ENCODE measurements at places on chromosomes 5 and 9. TPM values are rescaled to one million over a fixed set of nuclear protein-coding genes. Genes with fewer than 3 reads are reported as not detected.

GRCh38 chr5:124342584-124342983, 403.9 kb downstream of the ZNF608 start:
- DNase-seq = no peak

GRCh38 chr9:110040788-110041187, 167.2 kb downstream of the C9orf152 start:
- DNase-seq = no peak

DNA sequence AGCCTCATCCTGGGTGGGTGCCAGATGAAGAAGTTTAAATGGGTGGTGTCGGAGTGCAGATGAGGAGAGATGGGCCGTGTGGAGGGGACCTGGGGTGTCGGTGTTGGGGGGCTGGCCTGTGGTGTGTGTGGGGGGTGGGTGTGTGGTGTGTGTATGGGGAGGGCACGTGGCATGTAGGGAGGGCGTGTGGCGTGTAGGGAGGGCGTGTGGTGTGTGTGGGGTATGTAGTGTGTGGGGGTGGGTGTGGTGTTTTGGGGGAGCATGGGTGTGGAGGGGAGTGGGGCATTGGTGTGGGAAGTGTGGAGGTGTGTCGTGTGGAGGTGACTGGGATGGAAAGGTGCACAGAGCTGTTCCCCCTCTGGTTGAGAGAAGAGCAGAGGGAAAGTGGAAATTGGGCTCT, 34.5 kb downstream of the SLC46A2 start:
- DNase-seq = no peak

DNA sequence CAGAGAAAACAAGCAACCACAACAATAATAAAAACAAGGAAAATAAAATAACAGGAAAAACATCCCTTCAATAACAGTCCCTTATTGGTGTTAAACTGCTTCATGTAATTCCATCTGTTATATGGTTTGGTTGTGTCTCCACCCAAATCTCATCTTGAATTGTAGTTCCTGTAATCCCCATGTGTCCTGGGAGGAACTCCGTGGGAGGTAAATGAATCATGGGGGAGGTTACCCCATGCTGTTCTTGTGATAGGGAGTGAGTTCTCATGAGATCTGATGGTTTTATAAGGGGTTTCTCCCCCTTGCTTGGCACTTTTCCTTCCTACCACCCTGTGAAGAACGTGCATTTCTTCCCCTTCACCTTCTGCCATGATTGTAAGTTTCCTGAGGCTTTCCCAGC, 369.8 kb downstream of the TMEM232 start:
- DNase-seq = no peak

DNA sequence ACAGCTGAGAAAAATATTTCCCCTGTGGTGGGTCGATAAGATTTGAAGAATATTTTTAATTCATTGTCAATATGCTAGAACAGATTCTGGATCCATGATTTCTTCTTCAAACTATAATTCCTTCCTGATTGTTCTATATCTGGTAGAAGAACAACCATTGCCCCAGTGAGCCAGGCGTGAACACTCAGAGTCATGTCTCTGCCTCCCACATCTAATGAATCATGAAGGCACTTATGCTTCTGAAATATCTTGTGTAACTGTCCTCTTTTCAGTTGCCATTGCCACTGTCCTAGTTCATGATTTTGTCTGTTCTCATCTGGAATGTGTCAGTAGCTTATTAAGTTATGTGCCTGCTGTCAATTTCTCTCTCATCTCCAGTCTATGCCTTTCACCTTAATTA, 40.0 kb downstream of the GABRG2 start:
- no peak for DNase-seq

Gene SELENOP
- total RNA-seq = not detected

Gene SCGB3A1
- total RNA-seq = not detected

Gene SLC6A18
- not detected for total RNA-seq

Gene KCNV2
- total RNA-seq = not detected
